ENCODE measurements at places on chromosomes 4 and X.

DNA sequence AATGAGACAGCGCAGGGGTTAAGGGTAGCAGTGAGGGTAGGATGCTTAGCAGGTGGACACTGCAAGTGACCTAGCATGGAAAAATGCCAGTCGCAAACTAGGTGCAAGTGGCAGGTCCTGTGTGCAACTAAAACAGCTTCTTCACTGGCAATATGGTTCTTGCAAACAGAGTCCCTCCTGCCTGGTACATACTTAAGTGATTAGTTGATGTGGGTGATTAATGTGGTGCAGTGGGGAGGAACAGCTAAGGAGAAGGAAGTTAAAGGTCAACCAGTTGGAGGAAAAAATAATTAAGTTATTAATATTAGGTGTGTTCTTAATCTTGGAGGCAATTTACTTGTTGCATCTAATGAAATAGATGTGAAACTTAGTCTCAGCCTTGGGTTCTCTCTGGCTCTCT, 121.6 kb upstream of the IGFBP7 start:
- DNase-seq: no peak

- no peak for DNase-seq
These were observed 43.3 kb upstream of the GPR173 start for GRCh38 chrX:53005327-53005726.

GRCh38 chr4:86218746-86219473, 140.9 kb downstream of the MAPK10 start:
- DNase-seq: no peak

- DNase-seq: peak; percentile 12
These were observed 175.8 kb upstream of the TECRL start for GRCh38 chr4:64584981-64585557.

- DNase-seq: no peak
These were observed at the start of gene SOWAHB for GRCh38 chr4:76897536-76898384. Gene SOWAHB (minus strand): TSS chr4:76898144. CDS start chr4:76897849, 295 bp downstream.

GRCh38 chr4:122170775-122171174, 18.6 kb downstream of the BLTP1 start:
- no peak for DNase-seq

DNA sequence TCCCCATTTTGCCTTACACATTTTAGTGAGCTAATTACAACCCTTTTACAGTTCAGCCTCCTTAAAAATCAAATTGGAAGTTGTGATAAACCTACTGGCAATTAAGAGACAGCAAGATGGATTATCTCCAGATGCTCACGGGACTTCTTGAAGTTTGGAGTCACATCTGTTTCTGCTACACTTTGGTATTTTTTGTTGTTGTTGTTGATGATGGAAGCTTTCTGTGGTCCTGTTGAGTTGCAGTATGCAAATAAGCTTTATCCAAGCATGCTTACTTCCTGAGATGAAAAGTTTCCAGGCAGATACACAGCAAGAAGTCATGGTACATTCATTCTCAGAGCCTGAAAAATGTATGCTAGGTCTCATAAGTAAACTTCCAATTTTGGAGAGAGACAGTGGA, 670.0 kb upstream of the AMOT start:
- no peak for DNase-seq

DNA sequence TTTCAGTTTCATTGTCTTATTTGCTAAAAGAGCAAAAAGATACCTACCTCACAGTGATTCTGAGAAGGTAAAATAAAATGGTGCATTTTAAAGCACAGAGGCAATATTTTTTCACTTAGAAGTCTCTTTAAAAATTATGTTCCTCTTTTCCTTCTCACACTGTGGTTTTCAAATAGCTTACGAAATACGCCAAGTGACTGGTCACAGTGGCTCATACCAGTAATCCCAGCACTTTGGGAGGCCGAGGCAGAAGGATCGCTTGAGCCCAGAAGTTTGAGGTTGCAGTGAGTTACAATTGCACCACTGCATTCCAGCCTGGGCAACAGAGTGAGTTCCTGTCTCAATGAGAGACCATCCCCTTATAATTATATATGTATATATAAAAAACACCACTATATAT, 372.6 kb downstream of the FBXO8 start:
- no peak for DNase-seq

GRCh38 chrX:130173190-130173895, 1.6 kb downstream of the RAB33A start:
- no peak for DNase-seq

DNA sequence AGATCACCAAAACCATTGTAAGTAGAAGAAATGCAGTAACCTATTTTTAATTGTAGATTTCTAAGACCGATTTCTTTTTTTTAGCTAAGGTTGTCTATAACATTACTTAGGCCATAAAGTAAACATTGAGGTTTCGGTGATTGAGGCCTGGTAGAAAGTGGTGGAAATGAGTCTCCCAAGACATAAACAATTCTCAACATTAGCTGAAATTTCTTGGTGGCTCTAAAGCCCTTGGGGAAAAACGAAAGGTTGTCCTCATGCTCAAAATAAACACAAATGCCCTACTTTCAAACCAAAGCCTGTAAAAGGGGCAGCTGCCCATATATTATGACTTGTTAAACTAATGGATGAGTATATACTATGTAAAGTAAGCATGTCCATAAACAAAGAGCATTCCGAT, 98.8 kb downstream of the SCFD2 start:
- DNase-seq: no peak

DNA sequence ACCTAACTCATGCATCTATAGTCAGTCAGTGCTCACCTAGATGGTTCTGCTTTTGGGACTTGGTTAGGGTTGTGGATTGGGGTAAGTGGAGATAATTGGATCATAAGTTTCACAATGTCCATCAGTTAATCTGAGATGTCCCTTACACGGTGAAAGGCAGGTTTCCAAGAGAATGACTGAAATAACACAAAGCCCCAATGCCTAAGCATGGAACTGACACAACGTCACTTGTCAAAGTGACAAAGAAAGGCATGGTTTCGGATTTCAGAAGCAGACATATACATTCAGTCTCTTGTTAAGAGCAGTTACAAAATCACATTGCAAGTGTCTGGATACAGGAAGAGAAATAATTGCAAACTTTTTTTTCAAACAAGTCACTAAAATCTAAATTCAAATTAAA, 1456.9 kb downstream of the TECRL start:
- DNase-seq: no peak

- no peak for DNase-seq
These were observed 66.8 kb upstream of the AFAP1 start for GRCh38 chr4:8006471-8006870.

GRCh38 chrX:115183980-115184379, 5.2 kb upstream of the RBMXL3 start:
- DNase-seq: no peak

GRCh38 chrX:20654596-20655106, 387.9 kb upstream of the RPS6KA3 start:
- DNase-seq: no peak

- no peak for DNase-seq
These were observed 18.9 kb downstream of the TSPAN5 start for GRCh38 chr4:98639523-98639922.

- no peak for DNase-seq
These were observed 95.6 kb downstream of the REPS2 start for GRCh38 chrX:17042037-17042436.

GRCh38 chr4:97159625-97160024, 983.7 kb downstream of the STPG2 start:
- DNase-seq: no peak

GRCh38 chr4:188960411-188961093, 821.3 kb downstream of the TRIML1 start:
- no peak for DNase-seq

GRCh38 chrX:49988143-49988542, 65.7 kb downstream of the CLCN5 start:
- DNase-seq: no peak

- DNase-seq: no peak
These were observed 140.9 kb upstream of the HPGD start for GRCh38 chr4:174663216-174663615.

GRCh38 chrX:23742174-23742696, 841 bp downstream of the ACOT9 start:
- DNase-seq: peak; percentile 43

DNA sequence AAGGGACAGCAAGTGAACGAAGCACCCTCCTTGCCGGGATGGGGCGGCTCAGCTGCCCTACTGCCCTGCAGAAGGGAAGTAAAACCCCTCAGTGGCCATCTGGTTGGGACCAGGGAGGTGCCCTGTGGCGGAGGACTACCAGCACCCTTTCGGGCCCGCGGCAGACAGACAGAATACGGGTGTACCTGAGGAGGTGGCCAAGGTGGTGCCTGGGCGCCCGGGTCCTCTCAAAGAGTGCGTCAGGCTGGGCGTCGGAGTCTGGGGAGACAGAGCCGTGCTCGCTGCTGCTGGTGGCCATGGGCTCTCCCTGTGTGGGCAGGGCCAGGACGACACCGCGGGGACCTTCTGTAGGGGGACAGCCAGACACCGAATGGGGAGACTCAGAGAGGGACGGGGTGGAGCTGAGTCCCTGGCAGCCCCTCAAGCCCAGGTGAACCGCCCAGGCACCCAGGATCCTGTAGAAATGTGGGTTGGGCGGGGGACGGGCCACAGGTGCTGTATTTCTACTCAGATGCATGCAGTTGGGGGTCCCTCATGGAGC, 29.7 kb downstream of the PDHA1 start:
- no peak for DNase-seq

DNA sequence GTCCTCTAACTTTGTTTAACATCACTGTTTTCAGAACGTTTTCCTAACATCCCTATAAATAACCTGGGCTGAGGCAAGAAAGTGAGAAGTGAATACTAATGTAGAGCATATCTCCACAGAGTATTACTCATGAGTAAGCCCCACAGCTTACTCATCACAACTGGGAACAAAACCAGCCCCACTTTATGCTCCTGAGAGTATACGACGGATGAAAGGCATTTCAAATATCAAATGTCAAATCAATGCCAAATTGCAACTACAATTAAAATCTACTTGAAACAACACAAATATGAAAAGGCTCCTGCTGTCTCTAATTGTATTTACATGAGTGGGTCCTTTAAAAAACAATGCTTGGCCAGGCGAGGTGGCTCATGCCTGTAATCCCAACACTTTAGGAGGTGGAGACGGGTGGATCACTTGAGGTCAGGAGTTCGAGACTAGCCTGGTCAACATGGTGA, 41.2 kb downstream of the SH3RF1 start:
- no peak for DNase-seq

DNA sequence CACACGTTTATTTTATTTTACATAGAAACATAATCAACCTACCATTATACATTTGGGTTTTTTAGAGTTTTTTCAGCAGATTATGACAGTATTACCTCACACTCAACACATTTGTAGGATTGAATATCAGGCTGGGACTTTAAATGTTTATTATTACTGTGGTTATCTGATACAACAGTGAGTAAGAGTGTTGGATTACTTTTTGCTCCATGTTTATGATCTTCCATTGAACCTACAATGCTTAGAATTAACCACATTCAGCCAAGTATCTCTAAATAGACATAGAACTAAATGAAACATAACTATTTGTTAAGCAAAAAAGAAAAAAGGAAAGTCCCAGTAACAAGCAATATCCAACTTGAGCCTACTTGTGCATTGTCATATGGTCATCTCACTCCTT, 607.4 kb upstream of the PITX2 start:
- DNase-seq: no peak

DNA sequence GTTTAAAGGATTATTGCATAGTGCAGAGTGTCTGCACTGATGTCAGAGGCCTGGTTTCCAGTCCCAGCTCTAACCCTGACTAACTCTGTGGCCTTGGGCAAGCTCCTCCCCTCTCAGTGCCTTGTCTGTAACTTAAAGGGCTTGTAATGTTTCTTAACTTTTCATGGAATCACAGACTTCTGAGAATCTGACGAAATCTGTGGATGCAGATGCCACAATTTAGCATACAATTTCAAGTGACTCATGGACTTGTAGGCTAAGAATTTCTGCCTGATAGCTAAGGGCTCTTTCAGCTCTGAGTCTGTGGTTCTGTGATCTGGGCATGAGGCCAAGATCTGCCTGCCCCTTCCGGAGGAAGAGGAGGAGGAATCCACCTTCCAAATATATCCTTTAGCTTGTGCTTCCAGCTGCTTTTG, 236.9 kb downstream of the AR start:
- peak; percentile 66 for DNase-seq

DNA sequence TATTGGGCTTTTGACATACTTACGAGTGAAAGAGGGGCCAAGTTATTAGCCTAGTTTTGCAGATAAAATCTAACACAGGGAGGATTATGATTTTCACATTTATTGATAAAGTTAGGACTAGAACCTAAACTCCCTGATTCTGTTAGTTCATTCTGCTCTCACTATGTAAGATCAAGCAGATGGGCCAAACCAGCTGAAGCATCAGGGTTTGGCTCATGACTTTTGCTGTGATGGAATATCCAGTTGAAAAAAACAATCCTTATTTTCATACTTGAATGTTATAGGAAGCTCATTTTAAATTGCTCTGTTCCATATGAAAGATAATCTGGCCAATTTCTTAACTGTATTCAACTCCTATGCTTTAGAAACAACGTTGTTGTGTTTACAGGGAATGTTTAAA, 21.2 kb downstream of the SPRY1 start:
- peak; percentile 68 for DNase-seq

- no peak for DNase-seq
These were observed 168.6 kb downstream of the PTTG2 start for GRCh38 chr4:38128478-38129459.

DNA sequence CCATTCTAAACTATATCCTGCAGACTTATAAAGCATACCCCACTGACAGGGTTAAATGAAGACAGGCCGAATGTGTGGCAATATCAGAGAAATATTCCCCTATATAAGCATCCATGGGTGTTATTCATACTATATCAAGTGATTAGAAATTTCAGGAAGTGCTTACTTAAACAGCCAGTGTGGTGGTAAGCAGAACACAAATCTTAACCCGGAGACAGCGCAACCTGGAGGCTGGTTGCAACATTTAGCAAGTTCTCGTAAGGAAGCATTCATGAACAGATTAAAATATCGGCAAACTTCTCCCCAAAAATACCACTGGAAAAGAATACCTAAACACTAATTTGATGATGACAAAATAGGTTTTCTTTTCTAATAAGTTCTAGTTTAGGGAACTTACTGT, 261.2 kb downstream of the CBLL2 start:
- no peak for DNase-seq

GRCh38 chr4:150972592-150972991, 42.5 kb downstream of the LRBA start:
- DNase-seq: no peak

DNA sequence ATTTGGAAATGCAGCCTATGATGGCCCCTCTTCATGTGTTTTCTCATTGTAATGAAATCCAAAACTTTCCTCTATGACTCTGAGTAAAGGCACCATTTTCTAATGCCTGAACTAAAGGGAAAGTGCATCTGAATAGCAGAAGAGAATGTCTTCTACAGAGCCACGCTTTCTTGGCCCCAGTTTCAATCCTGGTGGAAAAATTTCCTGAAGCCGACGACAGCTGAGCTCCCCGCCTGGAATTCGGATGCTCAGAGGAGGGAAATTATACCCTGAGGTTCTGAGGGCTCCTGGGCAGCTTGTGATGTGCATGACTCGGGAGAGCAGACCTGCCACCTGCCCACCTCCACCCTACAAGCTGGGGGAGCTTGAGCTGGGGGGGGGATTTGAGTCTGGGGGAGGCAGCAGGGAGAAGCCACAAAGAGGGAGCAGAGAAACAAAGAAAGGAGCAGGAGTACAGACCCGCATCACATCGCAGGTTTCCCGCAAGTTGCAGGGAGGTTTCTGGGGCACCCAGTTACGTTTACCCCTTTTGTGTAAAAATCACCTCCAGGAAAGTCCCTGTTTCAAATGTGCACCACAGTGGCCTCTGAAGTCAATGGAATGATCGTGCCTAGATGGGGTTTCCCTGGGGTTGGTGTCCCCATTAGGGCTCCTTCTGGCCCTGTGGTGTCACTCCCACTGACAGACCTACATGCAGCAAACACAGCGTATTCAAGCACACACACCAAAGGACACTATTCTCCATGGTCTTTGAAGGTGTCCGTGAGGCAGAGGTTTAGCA, 145.6 kb upstream of the RBPJ start:
- DNase-seq: peak; percentile 82

- no peak for DNase-seq
These were observed 24.2 kb downstream of the EPHA5 start for GRCh38 chr4:65646136-65646535.
